ENCODE measurements at places on chromosomes 3 and 15. TPM values are rescaled to one million over a fixed set of nuclear protein-coding genes. Genes with fewer than 3 reads are reported as not detected.

The NTRK3 gene
- 2.4 TPM for total RNA-seq

The SERINC4 gene
- total RNA-seq = not detected

The ZDHHC19 gene
- total RNA-seq = not detected

GRCh38 chr3:43286841-43287499, 630 bp downstream of the SNRK start:
- peaks cover 26% of the 10 kb centered on the region for H3K4me1 ChIP-seq
- peak; percentile 72 for DNase-seq
- no peaks in the 10 kb centered on the region for H3K36me3 ChIP-seq
- no peak overlapping the region for H3K27ac ChIP-seq
- peaks cover 10% of the 10 kb centered on the region for H3K27me3 ChIP-seq
- H3K4me3 ChIP-seq = peak overlapping the region; percentile 92

- no peak overlapping the region for H3K27ac ChIP-seq
- H3K27me3 ChIP-seq = no peaks in the 10 kb centered on the region
- H3K4me3 ChIP-seq = no peak overlapping the region
- no peaks in the 10 kb centered on the region for H3K4me1 ChIP-seq
- H3K36me3 ChIP-seq = peaks cover 4% of the 10 kb centered on the region
Observed at GRCh38 chr3:78634316-78634715, 1133.5 kb downstream of the ROBO1 start.

The EIF1B gene
- total RNA-seq = 45.3 TPM

DNA sequence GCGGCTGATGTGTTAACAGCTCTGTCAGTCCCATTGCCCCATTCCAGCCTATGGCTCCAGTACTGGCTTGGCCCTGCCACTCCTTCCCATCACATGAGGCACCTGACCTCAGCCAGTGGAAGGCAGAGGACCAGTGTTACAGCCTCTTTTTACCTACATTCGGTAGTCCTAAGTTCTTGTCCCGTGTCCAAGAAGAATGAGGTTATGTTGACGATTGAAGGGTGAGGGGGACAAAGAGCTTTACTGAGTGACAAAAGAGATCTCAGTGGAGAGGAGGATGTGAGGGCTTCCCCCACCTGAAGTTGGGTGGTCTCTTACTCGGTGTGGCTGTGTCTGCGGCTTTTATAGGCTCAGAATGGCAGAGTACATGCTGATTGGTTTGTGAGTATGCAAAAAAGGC, 7.3 kb upstream of the MPI start:
- H3K36me3 ChIP-seq = no peaks in the 10 kb centered on the region
- H3K27ac ChIP-seq = no peak overlapping the region
- no peak overlapping the region for H3K4me3 ChIP-seq
- no peak for DNase-seq

DNA sequence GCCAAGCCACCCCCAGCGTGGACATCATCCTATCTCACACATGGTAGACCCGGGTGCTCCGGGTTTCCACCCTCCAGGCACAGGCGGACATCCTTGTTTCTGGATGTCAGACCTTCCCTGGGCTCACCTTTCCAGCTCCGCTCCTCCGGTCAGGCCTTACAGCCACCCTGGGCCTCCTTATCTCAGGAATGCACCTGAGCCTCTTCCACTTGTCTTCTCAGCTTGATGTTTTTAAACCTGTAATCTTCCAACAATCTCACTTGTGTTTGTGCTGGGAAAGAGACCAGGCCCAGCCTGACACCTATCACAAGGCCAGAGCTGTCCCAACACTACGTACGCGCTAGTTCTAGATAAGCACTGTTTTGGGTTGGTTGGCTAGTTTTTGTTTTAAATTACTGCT, 53.9 kb downstream of the NIPA2 start:
- no peaks in the 10 kb centered on the region for H3K27me3 ChIP-seq
- DNase-seq = no peak
- no peaks in the 10 kb centered on the region for H3K36me3 ChIP-seq
- H3K27ac ChIP-seq = no peak overlapping the region
- no peak overlapping the region for H3K4me3 ChIP-seq

The PIERCE2 gene
- 3.9 TPM for total RNA-seq

The RASL12 gene
- total RNA-seq = 5.8 TPM

GRCh38 chr3:172138792-172139507, 99.6 kb downstream of the FNDC3B start:
- H3K27ac ChIP-seq = no peak overlapping the region
- no peak overlapping the region for H3K4me3 ChIP-seq
- H3K4me1 ChIP-seq = peaks cover 57% of the 10 kb centered on the region

DNA sequence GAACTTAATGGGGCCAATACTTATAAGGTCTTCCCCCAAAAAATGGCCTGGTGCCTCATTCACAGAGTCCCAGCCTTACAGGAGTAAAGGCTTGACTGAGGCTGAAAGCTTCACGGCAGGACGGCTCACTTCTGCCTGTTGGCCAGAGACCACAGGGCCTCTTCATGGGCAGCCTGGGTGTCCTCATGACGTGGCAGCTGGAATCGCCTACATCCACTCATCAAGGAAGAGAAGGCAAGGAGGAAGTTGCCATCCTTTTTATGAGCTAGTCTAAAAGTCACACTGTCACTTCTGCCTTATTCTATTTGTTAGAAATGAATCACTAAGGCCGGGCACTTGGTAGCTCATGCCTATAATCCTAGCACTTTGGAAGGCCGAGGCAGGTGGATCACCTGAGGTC, 89.3 kb upstream of the DGKG start:
- no peaks in the 10 kb centered on the region for H3K27me3 ChIP-seq
- H3K4me3 ChIP-seq = no peak overlapping the region
- no peaks in the 10 kb centered on the region for H3K36me3 ChIP-seq

- H3K4me1 ChIP-seq = peaks cover 38% of the 10 kb centered on the region
- no peak overlapping the region for H3K27ac ChIP-seq
- H3K27me3 ChIP-seq = peaks cover 96% of the 10 kb centered on the region
- H3K36me3 ChIP-seq = no peaks in the 10 kb centered on the region
- no peak for DNase-seq
Observed at GRCh38 chr3:18238332-18238731, 186.8 kb downstream of the SATB1 start.

DNA sequence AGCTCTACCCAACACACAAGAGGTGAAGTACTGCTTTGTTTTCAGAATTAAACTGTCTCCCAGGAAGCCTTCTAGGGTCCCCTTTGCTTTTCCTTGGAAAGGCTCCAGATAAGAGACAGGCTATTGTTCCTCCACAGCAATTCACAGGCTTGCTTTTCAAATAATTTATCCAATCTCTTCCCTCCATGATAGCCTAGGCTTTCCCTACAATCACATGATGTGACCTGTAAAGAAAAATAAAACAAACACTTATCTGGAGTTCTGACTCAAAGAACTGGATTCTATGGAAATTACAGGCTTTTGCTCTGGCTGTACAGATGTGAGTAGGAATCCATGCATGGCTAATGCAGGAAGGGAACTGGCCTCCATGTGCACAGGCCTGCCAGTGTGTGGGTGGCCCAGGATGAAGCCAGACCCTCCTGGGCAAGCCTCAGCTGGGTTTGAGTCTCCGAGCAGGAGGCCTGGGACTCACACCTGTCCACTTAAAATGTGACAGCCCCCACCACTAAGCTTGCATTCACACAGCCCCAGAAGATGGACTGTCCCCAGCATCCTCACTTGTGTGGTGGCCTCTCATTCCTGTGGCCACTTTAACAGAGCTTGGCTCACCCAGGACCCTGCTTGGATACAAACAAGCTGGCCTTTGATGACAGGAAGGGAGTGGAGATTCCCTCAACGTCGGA, 75.8 kb upstream of the LEKR1 start:
- peak; percentile 64 for DNase-seq
- H3K4me3 ChIP-seq = no peak overlapping the region
- H3K36me3 ChIP-seq = no peaks in the 10 kb centered on the region
- peaks cover 39% of the 10 kb centered on the region for H3K4me1 ChIP-seq
- H3K27me3 ChIP-seq = no peaks in the 10 kb centered on the region
- peak overlapping the region; percentile 52 for H3K27ac ChIP-seq

- no peak overlapping the region for H3K27ac ChIP-seq
- H3K4me3 ChIP-seq = no peak overlapping the region
- no peaks in the 10 kb centered on the region for H3K36me3 ChIP-seq
Observed at GRCh38 chr3:94928921-94929320, 866.1 kb downstream of the NSUN3 start.

The RHCG gene
- not detected for total RNA-seq

- no peak overlapping the region for H3K4me3 ChIP-seq
- H3K27me3 ChIP-seq = no peaks in the 10 kb centered on the region
- H3K4me1 ChIP-seq = peaks cover 18% of the 10 kb centered on the region
- H3K27ac ChIP-seq = no peak overlapping the region
Observed at GRCh38 chr3:17089314-17089700, 204.6 kb downstream of the PLCL2 start.

DNA sequence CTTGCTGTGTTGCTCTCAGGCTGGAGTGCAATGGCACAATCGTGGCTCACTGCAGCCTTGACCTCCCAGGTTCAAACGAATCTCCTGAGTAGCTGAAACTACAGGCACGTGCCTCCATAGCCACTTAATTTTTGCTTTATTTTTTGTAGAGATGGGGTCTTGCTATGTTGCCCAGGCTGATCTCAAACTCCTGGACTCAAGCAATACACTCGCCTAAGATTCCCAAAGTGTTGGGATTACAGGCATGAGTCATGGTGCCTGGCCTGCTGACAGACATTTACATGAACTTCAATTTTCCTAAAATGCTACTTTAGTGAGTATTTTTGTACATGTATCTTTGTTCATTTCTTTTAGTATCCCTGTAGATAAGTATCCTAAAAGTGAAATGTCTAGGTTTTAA, 132.3 kb downstream of the SUCLG2 start:
- no peaks in the 10 kb centered on the region for H3K27me3 ChIP-seq
- H3K27ac ChIP-seq = no peak overlapping the region
- no peaks in the 10 kb centered on the region for H3K4me1 ChIP-seq
- H3K4me3 ChIP-seq = no peak overlapping the region
- no peaks in the 10 kb centered on the region for H3K36me3 ChIP-seq
- DNase-seq = no peak

GRCh38 chr15:77352887-77353286, 67.0 kb downstream of the PEAK1 start:
- no peak overlapping the region for H3K27ac ChIP-seq
- DNase-seq = no peak
- H3K4me3 ChIP-seq = no peak overlapping the region
- H3K27me3 ChIP-seq = no peaks in the 10 kb centered on the region
- peaks cover 22% of the 10 kb centered on the region for H3K4me1 ChIP-seq
- H3K36me3 ChIP-seq = no peaks in the 10 kb centered on the region

GRCh38 chr15:99399618-99400017, 148.3 kb downstream of the LRRC28 start:
- H3K4me1 ChIP-seq = no peaks in the 10 kb centered on the region
- no peak for DNase-seq
- no peaks in the 10 kb centered on the region for H3K36me3 ChIP-seq
- no peaks in the 10 kb centered on the region for H3K27me3 ChIP-seq

- no peak overlapping the region for H3K4me3 ChIP-seq
- peak; percentile 4 for DNase-seq
- no peaks in the 10 kb centered on the region for H3K36me3 ChIP-seq
- H3K4me1 ChIP-seq = no peaks in the 10 kb centered on the region
- H3K27ac ChIP-seq = no peak overlapping the region
Observed at GRCh38 chr3:165549665-165550064, 287.6 kb downstream of the BCHE start.

GRCh38 chr15:85276921-85277320, 103.5 kb upstream of the AKAP13 start:
- no peak for DNase-seq
- H3K27me3 ChIP-seq = no peaks in the 10 kb centered on the region
- H3K4me1 ChIP-seq = no peaks in the 10 kb centered on the region

All from neural progenitor cell (in vitro differentiated cells).